ENCODE measurements at places on chromosomes 3 and 15.

DNA sequence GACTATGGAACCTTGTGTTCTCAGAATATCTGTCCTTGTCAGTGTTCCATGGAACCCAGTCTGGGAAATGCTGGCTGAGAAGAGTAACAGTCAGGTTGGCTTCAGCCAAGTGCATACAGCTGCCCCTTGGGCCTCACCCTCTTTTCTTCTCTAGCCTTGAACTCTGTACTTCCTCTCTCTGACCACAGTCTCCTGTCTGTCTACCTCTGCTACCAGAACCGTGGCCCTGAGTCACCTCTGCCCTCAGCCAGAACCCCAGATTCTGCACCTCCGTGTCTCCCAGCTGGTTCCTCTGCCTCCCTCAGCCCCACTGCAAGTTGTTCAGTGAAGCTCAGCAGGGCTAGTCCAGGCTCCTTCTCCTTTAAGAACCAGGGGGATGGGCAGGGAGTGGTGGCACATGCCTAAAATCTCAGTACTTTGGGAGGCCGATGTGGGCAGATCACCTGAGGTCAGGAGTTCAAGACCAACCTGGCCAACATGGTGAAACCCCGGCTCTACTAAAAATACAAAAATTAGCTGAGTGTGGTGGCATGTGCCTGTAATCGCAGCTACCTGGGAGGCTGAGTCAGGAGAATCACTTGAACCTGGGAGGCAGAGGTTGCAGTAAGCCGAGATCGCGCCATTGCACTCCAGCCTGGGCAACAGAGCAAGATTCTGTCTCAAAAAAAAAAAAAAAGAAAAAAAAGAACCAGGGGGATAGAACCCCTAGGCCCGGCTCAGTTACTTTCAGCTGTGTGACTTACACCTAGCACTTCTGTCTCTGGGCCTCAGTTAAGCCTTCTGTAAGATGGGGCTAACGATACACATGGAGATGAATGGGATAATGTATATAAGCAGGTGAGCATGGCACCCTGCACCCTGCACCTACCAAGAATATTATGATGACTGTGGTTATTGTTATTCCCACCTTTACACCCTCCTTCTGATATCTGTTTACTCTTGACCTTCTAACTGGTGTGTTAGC is 24.3 kb upstream of the TATDN2 start:
- peak; percentile 34 for DNase-seq

- DNase-seq = no peak
Measured at GRCh38 chr3:16913264-16913580, 28.5 kb downstream of the PLCL2 start.

DNA sequence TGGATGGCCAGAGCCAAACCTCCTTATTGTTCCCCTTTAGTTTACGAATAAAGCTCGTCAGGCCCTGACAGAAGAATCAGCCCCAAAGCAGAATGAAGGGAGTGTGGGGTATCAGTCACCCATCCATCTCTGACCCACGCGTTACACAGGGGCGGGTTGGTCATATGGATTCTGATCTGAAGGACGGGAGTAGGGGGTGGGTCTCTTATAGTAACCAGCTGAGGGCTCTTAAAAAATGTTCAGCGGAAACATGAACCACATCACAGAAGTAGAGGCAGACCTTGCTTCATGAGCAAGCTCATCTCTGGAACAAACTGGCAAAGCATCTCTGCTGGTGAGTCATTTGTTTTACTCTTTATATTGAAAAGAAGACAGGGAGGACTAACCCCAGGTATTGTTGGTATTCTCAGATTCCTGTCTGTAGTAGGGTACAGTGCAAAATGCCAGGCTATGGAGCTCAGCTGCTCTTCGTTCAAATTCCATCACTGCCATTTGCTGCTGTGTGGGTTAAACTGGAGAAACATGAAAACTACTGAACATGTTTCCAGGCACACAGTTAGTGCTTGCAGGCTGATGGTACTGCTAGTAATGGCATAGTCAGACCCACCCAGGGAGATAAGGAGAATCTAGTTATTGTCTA is at the start of gene CXCR6:
Gene CXCR6, plus strand, starts transcription at position 258 of the 640 bp plus-strand sequence. CDS start 3,018 bp downstream, outside the sequence.
- DNase-seq = peak; percentile 36

- no peak for DNase-seq
Measured at GRCh38 chr3:184785890-184786279, 26.1 kb upstream of the VPS8 start.

GRCh38 chr3:123110282-123110975 is 43.6 kb downstream of the PDIA5 start:
- no peak for DNase-seq

DNA sequence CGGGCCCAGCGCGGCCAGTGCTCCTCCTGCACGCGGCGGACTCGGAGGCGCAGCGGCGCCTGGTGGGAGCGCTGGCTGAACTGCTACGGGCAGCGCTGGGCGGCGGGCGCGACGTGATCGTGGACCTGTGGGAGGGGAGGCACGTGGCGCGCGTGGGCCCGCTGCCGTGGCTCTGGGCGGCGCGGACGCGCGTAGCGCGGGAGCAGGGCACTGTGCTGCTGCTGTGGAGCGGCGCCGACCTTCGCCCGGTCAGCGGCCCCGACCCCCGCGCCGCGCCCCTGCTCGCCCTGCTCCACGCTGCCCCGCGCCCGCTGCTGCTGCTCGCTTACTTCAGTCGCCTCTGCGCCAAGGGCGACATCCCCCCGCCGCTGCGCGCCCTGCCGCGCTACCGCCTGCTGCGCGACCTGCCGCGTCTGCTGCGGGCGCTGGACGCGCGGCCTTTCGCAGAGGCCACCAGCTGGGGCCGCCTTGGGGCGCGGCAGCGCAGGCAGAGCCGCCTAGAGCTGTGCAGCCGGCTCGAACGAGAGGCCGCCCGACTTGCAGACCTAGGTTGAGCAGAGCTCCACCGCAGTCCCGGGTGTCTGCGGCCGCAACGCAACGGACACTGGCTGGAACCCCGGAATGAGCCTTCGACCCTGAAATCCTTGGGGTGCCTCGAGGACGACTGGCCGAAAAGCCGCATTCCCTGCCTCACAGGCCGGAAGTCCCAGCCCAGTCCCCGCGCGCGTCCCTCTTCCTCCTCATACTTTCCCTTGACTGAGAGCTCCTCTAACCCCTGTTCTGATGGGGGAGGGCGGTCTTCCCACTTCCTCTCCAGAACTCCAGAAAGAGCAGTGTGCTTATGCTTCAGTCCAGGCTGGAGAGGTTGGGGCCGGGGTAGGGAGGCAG is 1.4 kb upstream of the IL17RC start:
- no peak for DNase-seq

DNA sequence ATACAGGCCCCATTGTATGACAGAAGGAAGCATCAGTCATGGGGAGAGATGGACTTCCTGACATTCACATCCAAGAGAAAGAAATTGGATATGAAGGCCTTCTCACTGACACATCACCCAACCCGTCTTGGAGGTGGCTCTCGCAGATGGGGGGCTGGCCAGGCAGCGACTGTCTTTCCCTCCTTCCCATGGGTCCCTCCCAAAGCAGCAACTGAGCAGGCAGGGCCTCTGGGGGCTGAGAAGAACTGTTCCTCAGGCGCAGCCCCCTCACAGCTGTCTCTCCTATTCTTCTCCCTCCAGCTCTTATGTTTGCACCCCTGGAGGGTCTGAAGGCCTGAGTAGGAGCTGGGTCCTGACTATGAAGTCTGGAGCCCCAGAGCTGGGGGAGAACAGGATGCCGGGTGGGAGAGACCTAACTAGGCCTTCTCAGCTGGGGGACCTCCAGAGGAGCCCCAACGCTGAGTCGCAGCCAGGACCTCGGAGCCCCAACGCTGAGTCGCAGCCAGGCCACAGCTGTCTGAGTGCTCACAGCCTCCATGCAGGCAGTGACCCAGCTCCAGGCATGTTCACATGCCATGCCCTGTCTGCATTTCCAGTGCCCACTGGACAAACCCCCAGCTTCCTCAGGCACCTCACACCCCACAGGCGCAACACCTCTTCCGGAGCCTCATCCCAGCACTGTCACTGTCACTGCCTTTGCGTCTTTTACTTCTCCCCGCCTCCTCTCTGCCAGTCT is 29.6 kb downstream of the UMPS start:
- no peak for DNase-seq

DNA sequence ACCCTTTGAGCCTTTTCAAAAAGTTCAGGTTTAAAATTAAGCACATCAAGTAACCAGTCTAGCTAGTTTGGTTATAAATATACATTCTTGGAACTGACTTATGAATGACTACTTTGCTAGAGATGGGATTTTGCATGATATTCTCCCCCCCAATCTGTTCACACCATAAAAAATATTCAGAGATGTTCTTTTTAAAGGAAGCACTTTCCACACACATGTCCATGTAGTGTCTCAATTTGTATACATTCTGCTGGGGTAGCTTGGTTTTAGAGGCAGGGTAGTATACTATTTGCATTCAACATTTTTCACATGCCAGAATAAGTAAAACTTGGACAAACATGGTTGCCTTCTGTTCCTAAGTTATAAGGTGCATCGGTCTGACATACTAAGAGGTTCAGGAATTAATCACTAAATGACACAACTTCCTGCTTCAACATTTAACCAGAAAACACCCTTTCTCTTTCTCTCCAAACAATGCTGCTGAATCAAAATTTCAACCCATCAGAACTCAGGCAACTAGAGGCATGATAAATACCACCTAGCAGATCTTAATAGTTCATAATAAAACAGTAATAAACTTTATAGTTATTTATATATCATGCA is 57.0 kb downstream of the SUMF1 start:
- no peak for DNase-seq

GRCh38 chr3:75938921-75939320 is 153.6 kb upstream of the ZNF717 start:
- no peak for DNase-seq

- no peak for DNase-seq
Measured at GRCh38 chr15:69305204-69305931, 6.7 kb downstream of the PAQR5 start.

GRCh38 chr3:190739641-190740185 is 122.8 kb downstream of the GMNC start:
- no peak for DNase-seq

DNA sequence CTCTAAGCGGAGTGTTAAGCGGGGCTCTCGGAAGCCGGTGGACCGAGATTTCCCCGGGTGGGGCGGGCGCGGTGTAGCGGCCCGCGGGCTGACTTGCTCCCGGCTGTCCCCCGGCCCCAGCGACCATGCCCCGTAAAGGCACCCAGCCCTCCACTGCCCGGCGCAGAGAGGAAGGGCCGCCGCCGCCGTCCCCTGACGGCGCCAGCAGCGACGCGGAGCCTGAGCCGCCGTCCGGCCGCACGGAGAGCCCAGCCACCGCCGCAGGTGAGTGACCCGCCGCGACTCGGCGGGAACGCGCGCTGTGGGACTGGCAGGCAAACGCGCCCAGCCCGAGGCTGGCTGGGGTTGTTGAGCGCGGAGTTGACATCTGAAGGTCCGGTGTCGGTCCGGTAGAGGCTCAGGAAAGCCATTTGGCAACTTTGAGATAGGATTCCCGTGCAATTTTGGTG is 1.3 kb downstream of the SMC4 start:
- no peak for DNase-seq

DNA sequence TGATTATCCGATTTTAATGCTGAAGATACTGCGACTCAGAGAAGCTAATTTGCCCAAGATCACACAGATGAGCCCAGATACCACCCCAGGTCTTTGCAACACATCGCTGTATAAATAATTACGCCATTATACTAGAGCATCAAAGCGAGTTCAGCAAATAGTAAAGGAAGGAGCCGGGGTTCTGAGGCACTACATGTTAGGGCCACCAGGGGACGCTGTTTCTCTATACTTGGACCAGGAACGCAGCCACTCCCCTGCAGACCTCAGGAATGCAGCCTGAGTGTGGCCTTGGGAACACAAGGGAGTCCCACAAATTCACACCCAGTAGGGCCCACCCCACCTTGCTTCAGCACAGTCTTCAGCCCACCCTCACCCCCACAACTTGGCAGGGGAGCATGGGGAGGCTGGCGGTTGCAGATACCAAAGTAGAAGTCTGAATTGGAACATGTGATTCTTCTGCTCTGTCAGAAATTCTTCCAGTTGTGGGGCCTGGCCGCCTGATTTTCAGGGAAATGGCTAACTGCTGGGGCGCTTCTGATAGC is 57.8 kb upstream of the RYK start:
- DNase-seq = peak; percentile 23

GRCh38 chr3:16514755-16515353 is 1.4 kb upstream of the RFTN1 start:
- no peak for DNase-seq

GRCh38 chr3:13671482-13672233 is 122.7 kb downstream of the FBLN2 start:
- no peak for DNase-seq

DNA sequence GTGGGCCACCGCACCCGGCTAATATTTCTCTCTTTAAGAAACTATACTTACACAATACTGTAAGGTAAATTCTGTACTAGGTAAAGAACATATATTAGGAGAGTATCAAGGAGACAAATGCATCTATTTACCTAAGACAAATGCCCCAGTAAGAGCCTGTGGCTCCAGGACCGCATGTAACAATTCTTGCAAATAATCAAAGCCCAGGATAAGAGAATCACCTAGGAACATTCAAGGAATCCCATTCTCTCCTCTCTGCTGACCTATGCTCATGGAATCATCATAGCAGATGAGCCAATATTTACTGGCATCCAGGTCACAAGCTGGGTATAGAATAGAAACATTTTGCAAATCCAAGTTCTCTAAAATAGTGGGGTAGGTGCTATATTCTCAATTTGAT is 347.7 kb downstream of the FOXP1 start:
- DNase-seq = no peak

DNA sequence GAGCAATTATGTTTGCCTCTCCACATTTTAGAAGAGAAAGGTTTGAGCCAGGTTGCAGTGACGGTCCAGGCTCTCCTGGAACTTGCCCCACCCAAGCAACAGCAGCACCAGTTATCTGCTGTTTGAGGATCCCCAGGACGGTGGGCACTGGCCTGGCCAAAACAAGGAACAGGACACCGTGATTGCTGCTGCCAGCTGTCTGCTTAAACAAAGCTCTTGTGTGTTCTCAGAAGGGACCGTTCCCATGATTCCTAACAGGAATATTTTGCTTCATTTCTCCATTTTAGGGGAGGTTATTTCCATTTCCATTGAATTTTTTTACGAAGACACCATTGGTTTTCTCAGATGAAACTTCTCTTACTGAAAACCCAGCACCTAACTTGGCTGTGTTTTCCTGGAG is 66.4 kb upstream of the RPL35A start:
- no peak for DNase-seq

GRCh38 chr3:70996082-70996481 is 587.4 kb downstream of the FOXP1 start:
- no peak for DNase-seq

- DNase-seq = no peak
Measured at GRCh38 chr15:34223904-34224596, 766 bp upstream of the EMC4 start.

DNA sequence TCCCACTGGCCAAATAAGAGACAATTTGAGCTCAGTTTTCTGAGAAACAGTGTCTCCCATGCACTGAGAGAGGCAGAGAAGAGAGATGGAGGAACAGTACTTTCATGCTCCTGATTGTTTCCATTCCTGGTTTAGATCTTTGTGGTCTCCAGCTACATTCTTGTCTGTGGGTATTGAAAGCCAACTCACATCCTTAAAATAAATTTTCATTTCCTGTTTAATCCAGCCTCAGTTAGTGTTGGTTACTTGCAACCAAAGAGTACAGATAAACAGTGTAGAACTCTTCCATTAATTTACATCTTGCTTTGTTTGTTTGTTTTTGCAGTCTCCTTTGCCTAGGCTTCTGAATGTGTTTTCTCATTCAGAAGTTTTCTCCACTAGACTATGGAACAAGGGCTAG is 123.7 kb upstream of the CLSTN2 start:
- DNase-seq = no peak

- DNase-seq = no peak
Measured at GRCh38 chr3:194732617-194733016, 46.9 kb downstream of the FAM43A start.

GRCh38 chr15:85583923-85584390 is 203.6 kb downstream of the AKAP13 start:
- peak; percentile 42 for DNase-seq

- DNase-seq = no peak
Measured at GRCh38 chr3:29247088-29247745, 33.7 kb upstream of the RBMS3 start.
